ENCODE measurements at places on chromosomes 4 and X. TPM values are rescaled to one million over a fixed set of nuclear protein-coding genes. Genes with fewer than 3 reads are reported as not detected.

CT55 gene
- total RNA-seq = not detected

SERTM2 gene
- not detected for total RNA-seq

SLIT2 gene
- 46.4 TPM for total RNA-seq

ALPK1 gene
- total RNA-seq = 14.1 TPM

DCAF12L2 gene
- total RNA-seq = not detected
